ENCODE measurements at places on chromosomes 2 and 18.

DNA sequence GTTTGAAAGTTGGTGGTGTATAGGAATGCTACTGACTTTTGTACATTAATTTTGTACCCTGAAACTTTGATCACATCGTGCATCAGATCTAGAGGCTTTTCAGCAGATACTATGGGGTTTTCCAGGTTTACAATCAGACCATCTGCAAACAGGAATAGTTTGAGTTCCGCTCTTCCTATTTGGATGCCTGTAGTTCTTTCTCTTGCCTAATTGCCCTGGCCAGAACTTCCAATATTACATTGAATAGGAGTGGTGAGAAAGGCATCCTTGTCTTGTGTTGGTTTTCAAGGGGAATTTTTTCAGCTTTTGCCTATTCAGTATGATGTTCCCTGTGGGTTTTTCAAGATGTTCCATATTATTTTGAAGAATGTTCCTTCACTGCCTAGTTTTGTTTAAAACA lies 633.5 kb downstream of the KCNJ3 start:
- DNase-seq, result no peak

DNA sequence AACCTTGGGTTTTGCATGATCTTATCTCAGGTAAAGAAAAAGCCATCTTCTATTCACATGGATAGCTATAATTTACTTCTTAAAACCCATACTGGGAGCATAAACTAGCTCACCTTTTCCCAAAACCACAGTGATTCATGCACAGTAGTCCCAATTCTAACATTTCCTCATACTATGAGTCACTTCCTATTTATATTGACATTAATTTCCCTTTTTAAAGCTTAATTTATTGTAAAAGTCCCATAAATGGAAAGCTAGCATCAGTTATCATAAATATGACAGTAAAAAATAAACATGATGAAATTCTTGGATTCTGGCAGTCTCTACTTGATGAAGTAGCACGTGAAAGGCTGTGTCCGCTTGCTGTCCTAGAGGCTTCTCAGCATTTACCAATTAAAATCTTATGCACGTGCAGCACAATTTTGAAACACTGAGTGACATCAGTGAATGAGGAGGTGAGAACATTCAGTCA lies 180.1 kb downstream of the CDH2 start:
- DNase-seq, result no peak

GRCh38 chr2:230602562-230603230 lies 109.9 kb upstream of the CAB39 start:
- no peak for DNase-seq

GRCh38 chr2:60400462-60401246 lies 152.8 kb downstream of the BCL11A start:
- DNase-seq, result no peak

- DNase-seq, result no peak
Observed at GRCh38 chr18:79491081-79491551, 95.4 kb downstream of the NFATC1 start.

DNA sequence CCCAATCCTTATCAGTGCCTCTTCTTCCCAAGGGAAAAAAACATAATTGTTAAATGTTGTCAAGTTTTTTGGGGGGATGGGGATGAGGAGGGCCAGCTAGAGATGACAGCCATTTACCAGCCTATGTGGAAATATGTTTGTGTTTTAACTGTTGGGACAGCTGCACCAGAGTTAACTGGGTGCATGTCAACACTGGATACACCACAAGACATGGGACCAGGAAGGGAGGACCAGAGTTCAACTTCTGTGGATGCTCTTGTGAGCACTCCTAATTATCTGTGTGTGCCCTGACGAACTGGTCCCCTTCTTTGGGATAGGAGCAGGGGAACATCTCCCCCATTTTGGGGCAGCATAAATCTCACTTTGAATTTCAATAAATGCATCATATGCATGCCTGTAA lies 66.1 kb upstream of the FZD5 start:
- no peak for DNase-seq

DNA sequence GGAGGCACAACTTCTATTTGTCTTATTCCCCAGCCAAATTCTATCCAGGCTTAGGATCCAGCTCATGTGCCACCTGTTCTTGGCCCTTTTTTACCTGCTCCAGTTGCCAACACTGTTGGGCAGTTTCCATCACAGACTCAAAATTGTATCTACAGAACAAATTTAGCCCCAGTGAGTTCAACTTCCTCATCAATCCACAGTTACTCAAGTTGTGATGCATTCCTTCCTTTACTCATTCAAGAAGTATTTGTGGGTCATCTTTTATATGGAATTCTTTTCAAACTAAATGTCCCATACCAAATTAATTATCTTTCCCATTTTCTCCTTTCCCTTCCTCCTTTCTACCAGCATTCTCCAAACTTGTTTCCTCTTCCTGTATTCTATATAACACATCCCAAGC lies 12.7 kb upstream of the DDX18 start:
- no peak for DNase-seq

- no peak for DNase-seq
Observed at GRCh38 chr2:217928324-217929181, 74.2 kb downstream of the TNS1 start.

DNA sequence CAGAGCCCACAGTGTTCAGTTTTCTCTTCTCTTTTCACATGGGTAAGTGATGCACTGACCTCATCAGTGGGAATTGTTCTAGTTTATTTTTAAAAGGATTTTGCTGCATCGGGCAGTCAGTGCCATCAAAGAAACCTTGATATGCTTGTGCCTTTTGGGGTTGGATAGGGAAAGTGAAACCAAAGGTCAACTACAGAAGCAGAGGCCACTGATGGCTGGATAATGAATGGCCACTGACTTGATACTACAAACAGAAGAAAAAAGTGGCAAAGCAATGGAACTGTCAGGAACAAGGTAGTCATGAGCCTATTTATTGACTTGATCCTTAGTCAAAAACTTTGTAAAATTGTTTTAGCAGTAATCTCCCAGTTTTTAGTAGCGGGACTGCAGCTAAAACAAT lies 636.3 kb upstream of the ZEB2 start:
- DNase-seq, result no peak

GRCh38 chr18:13811993-13812392 lies 12.0 kb upstream of the MC5R start:
- no peak for DNase-seq

Measured in occipital lobe (tissue), 3 donors.